ENCODE measurements at places on chromosomes 4 and X.

DNA sequence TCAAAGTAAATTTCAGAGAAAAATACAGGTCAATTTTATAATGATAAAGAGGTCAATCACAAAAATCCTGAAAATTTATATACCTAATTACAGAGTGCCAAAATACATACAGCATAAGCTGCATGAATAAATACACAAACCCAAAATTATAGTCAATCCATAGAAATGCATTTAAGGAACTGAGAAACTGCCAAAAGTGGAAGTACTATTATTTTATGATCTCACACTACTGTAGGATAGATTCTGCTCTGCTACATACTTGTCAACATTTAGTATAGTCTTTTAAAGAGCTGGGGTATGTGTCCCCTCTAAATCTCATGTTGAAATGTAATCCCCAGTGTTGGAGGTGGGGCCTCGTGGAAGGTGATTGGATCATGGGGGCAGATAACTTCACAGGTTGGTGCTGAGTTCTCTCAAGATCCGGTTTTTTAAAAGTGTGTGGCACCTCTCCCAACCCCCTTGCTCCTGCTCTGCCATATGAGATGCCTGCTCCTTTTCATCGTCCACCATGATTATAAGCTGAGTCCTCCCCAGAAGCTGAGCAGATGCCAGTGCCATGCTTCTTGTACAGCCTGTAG lies 31.8 kb downstream of the CHIC2 start:
- DNase-seq, result no peak

- DNase-seq, result no peak
Measured at GRCh38 chrX:21656587-21657317, 1.4 kb downstream of the KLHL34 start.

DNA sequence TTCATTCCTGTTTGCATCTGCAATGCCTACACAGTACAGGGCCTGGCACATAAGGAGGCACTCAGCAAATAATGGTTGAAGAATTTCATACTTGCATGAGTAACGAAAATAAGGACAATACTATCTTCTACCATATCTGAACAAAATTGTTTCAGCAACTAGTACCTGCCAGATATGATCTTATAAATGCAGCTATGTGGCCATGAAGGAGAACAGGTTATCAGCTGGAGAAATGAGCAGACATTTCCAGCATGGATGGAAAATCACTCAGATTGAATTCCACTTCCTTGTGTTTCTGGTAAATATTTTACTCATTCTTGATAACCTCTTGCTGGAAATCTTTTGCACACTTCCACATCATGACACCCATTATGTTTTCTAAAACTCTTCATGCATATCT lies 204.0 kb downstream of the ADAMTS3 start:
- no peak for DNase-seq

DNA sequence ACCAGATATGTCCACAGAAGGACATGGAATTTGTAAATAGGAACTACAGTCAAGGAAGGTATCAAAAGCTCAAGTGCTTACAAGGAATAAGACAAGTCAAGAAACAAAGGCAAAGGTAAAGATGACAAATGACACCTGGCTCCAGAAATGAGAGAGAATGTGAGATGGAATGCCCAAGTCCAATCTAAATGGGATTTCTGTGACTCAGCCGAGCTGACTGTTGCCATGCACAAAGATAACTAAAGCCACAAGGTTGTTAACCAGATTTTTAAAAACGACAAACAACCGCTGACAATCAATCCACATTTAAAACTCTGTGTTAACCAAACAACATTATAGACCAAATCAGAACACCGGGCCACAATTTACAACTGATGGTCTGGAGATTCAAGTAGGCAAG lies 1.1 kb downstream of the NFXL1 start:
- DNase-seq, result no peak

- DNase-seq, result no peak
Measured at GRCh38 chr4:108991551-108992328, 228.9 kb upstream of the ETNPPL start.

GRCh38 chr4:164212714-164213113 lies 541.2 kb upstream of the SMIM31 start:
- DNase-seq, result no peak

Data from BJ (cell line).